ENCODE measurements at places on chromosomes 4 and X.

DNA sequence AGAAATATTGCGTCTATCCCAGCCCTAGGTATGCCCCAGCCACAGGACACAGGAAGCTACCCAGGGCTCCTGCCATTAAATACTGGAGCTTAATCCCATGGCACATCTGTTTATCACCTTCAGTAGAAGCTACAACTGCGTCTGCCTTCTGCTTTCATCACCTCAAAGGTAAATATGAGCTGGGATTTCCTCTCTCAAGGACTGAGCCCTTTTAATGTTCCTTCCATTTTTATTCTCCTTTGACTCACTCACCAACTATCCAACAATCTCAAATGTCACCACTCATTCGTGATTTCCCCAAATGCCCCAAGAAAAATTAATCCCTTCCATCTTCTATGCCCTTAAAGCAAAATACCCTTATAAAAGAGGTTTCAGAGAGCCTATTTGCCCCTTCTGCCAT is 1.8 kb upstream of the MID1 start:
- no peak for DNase-seq

DNA sequence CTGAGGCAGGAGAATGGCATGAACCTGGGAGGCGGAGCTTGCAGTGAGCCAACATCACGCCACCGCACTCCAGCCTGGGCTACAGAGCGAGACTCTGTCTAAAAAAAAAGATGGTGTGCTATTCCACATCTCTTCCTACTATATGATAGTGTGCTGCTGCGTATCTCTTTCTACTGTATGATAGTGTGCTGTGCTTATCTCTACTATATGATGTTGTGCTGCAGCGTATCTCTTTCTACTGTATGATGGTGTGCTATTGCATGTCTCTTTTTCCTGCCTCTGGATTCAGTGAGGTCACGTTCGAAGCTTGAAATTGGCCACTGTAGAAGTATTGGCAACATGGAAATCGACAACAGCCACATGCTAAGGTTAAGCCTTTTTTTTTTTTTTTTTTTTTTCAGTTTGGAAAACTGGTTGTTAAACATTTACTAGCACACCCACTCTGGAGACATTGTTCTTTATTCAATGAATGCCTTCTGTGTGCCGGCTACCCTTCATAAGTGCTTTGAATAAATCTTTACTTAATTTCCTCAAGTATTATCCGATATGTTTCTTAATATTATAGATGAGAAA is 31.0 kb downstream of the ARFIP1 start:
- no peak for DNase-seq

DNA sequence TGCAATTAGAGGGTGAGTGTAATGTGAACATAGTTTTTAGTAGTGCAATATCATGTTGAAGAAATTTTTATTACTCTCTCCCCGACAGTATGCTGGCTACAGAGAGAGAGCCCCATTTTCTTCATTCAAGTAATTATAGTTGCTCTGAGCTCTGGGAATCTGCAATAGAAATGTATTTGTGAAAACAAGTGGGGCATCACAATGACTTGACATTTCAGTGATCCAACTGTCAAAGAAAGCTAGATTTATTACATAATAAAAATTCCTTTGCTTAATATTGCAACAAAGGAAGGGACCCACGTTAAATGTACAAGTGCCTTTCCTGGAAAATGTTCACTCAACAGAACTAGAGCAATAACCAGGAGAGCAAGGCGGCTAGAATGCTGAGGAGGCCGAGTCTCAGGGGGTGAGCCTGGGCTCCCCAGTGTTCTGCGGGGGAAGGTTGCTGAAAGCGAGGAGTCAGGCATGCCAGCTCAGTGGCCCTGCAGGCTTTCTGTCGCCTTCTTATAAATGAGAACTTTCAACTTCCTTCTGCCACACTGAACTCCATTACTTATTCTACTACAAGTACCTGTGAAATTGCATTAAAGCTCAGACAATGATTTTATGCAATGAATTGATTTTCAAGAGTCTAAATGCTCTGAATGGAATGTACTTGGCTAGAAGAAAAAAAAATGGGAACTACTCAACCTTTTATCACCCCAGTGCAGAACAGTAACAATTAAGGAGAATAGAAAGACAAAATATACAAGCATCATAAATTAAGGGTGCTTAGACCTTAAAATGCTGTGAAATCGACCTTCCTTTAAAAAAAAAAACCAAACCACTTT is 476.4 kb downstream of the AFF2 start:
- no peak for DNase-seq

- no peak for DNase-seq
Measured at GRCh38 chr4:1466034-1466862, 60.0 kb upstream of the NKX1-1 start.

- no peak for DNase-seq
Measured at GRCh38 chr4:159206427-159206871, 103.6 kb downstream of the RAPGEF2 start.

DNA sequence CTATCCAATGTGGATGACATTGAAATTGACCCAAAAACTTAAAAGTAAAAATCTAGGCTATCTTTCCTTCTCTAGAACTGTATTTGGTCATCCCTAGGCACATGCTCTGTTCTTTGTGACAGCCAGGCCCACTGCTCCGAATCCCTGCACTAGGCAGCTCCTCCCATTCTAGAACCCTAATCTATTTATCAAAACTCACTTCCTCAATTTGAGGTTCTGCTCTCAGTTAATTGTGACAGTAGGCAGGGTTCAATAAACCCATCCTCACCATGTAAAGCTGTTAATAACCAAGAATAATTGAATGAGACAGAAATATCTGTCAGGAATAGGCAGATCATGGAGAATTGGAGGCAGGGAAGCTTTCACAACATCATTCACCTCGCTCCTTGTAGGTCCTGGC is 51.9 kb upstream of the IRF2 start:
- DNase-seq, result no peak

GRCh38 chr4:156672492-156673305 is 298.9 kb downstream of the PDGFC start:
- peak; percentile 47 for DNase-seq

DNA sequence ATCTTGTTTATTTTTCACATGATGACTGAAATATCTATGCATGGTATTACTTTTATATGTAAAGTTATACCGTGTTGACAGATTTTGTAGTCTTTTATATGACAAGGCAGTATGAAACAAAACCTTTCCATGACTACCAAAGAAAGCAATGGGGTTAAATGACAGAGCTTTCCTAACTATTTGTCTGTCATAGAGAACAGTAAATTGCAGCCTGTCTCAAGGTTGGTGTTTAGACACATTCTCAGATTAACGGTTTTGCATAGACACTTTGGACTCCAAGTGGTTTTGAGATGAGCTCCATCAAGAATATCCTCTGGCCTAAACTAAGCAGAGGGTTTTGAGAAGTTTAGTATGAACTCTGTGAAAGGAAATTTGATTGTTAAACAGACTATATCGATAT is 180.7 kb upstream of the TENM3 start:
- no peak for DNase-seq

DNA sequence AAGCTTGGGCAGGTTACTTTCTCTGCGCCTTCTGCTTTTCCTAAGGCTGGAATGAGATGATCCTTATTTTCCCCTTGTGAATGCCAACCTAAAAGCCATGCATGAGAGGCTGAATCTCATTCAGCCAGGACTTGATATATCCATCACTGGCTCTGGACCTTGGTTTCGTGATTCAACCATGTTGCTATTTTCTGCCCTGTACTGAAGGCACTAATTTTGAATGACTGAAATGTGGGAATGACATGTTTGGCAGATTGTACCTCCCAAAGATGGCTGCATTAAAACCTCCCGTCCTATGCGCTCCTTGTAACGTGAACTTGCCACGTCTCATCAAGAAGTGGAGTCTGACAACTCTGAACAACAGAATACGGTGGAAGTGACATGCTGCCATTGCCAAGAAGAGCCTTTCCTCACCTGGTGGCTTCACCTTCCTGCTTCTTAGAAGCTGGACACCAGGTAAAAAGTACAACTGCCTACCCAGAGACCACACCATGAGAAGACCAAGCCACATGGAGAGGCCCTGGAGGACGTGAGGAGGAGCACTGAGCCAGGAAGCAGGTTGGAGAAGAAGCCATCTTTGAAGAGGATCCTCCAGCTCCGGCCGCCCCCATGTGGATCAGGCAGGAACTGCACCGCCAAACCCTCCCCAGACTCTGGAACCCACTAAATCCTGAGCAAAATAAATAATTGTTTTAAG is 174.5 kb downstream of the NSUN7 start:
- DNase-seq, result peak; percentile 62

- no peak for DNase-seq
Measured at GRCh38 chr4:54155936-54156335, 56.0 kb downstream of the GSX2 start.

DNA sequence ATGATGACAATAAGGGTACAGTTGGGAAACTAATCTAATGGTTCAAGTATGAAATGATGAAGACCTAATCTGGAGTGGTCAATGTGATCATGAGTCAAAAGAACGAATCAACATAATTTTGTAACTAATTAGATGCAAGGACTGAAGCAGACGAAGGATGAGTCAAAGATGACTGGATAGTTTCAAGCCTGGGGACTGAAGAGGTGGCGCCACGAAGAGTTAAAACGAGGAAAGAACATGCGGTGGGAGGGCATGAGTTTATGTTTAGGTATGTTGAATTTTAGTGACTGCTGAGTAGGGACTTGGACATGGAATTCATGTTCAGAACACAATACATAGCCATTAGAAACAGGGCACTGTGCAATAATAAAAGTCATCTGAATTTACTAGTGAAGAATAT is 221.5 kb upstream of the FAM241A start:
- DNase-seq, result no peak

- no peak for DNase-seq
Measured at GRCh38 chr4:87033902-87034301, 99.1 kb downstream of the AFF1 start.

- DNase-seq, result no peak
Measured at GRCh38 chr4:150501983-150502382, 80.0 kb upstream of the MAB21L2 start.

All from right hindlimb (tissue), 1 donor.